ENCODE measurements at places on chromosomes 1 and 21.

GRCh38 chr21:45539046-45539795 lies 3.0 kb downstream of the SLC19A1 start:
- no peak for DNase-seq

DNA sequence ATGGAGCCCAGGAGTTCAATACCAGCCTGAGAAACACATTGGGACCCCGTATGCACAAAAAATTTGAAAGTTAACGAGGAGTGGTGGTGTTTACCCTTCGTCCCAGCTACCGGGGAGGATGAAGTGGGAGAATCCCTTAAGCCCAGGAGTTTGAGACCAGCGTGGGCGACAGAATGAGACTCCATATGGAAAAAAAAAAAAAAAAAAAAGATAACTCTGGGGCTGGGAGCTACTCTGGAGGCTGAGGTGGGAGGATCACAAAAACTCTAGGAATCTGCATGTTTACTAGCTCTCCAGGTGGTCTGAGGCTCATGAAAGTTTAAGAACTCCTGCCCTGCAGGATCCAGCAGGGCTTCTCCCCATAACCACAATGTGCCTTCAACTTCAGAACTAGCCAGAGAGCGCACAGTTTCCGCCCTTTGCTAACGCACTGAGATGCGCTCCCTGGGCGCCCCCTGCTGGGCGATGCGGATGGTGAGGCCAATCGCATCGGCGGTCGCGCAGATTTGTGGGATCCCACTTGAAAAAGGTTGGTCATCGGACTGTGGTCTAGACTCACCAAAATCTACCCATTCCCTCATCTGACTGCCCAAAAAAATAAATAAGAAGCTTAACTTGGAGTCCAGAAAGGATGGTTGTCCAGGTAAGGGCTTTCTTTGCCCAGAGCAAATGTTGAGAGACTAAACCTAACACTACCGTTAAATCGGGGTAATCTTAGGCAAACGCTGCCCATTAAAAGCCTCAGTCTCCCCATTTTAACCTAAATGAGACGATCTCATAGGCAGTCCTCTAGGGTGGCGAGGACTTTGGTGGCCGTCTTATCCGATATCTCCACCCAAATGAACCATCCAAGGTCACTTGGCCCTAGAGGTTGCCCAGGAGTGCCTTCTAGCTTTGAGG lies 8.8 kb downstream of the ZNF683 start:
- no peak for DNase-seq

GRCh38 chr1:70504821-70505193 lies 93.7 kb downstream of the CTH start:
- no peak for DNase-seq

DNA sequence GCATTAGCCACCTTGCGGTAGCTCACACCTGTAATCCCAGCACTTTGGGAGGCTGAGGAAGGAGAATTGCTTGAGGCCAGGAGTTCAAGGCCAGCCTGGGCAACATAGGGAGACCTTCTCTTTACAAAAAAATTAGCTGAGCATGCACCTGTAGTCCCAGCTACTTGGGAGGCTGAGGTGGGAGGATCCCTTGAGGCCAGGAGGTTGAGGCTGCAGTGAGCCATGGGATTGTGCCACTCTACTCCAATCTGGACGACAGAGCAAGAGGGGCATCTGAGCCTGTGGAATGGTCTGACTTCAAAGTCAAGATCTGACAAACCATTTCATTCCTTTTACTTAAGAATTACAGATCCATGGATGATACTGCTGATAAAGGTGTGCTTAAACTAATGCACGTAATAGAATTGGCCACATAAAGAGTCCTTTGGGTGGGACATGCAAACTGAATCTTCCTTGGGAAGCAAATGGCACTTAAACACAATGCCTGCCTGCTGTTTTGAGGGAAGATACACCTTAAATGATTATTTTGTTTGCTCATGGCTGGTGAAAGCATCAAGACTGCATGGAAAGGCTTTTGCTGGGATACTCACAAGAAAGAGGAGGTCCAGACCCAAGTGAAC lies 2.5 kb upstream of the TMEM201 start:
- no peak for DNase-seq

DNA sequence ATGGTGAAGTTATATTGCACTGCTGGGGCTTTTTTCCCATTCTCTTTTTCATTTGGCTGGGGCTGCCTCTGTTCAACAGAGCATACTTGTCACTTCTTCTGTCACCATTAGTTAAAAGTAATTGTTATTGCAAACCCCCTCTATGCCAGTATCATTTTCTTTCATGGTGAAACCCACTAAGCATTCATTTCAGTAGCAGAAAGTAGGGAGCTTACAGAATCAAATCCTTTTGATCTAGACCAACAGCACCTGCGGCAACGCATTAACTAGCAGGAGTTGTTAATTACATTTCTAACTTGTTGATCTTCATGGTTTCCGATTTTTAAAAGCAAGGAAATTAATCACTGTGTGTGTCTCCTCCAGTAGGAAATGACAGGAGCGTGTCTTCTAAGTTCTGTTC lies 15.0 kb downstream of the SMYD2 start:
- no peak for DNase-seq

DNA sequence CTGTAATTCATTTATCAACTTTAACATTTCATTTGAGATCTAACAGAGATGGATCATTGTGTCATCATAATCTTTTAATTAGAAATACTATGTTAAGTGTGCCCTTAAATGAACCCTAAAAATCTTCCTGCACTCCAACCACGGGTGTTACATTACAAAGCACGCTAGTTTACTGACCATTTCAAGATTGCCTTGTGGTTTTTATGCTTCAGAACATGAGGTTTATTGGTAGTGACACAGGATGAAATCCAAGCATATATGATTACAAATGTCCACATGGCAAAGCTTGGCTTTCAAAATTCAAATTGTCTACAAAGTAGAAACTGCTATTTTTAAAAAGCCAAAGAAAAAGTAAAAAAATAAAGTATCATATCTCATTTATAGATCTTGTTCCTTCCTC lies 190.4 kb upstream of the USP25 start:
- no peak for DNase-seq

- no peak for DNase-seq
These were observed 3.4 kb downstream of the COL18A1 start for GRCh38 chr21:45408271-45408791.

- no peak for DNase-seq
These were observed 1596.9 kb downstream of the PLA2G4A start for GRCh38 chr1:188425687-188426086.

GRCh38 chr1:20192364-20192763 lies 6.0 kb upstream of the PLA2G2C start:
- no peak for DNase-seq

GRCh38 chr1:203206129-203206687 lies 19.7 kb upstream of the CHI3L1 start:
- DNase-seq, result no peak

GRCh38 chr1:203627851-203628200 lies 1.2 kb downstream of the ATP2B4 start:
- no peak for DNase-seq

DNA sequence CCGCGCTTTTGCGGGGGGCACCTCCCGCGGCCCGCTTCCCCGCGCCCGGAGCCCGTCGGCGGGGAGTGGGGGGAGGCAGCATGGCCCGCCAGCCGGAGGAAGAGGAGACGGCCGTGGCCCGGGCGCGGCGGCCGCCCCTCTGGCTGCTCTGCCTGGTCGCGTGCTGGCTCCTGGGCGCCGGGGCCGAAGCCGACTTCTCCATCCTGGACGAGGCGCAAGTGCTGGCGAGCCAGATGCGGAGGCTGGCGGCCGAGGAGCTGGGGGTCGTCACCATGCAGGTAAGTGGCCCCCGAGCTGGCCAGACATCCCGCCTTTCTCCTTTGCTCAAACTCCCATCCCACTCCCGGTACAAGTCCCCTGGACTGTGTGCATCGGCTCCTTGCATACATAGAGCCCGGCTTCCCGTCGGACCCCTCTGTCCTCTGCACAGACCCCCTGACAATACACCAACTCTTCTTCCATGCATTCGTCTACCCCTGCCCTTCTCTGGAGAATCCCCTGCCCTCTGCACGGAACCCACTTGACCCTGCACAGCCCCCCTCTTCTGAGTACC lies 812 bp downstream of the CACHD1 start:
- no peak for DNase-seq

GRCh38 chr1:55635856-55636255 lies 420.7 kb upstream of the USP24 start:
- DNase-seq, result no peak
